ENCODE measurements at places on chromosomes 4 and X. TPM values are rescaled to one million over a fixed set of nuclear protein-coding genes. Genes with fewer than 3 reads are reported as not detected.

CTPS2 gene
- total RNA-seq, result 7.1 TPM

CYTL1 gene
- not detected for total RNA-seq

ETDA gene
- not detected for total RNA-seq

AMTN gene
- total RNA-seq, result not detected

TLR10 gene
- total RNA-seq, result 0.29 TPM

PRSS12 gene
- total RNA-seq, result not detected

CSAG2 gene
- not detected for total RNA-seq

C1GALT1C1 gene
- 12.3 TPM for total RNA-seq

CWH43 gene
- not detected for total RNA-seq

CT55 gene
- total RNA-seq, result not detected

PROM1 gene
- 0.34 TPM for total RNA-seq

ACTRT1 gene
- not detected for total RNA-seq

TRIML2 gene
- total RNA-seq, result not detected

APLN gene
- total RNA-seq, result 2.4 TPM

F8A2 gene
- not detected for total RNA-seq

MAGEA12 gene
- not detected for total RNA-seq

DHX15 gene
- total RNA-seq, result 236 TPM

L1CAM gene
- total RNA-seq, result 0.29 TPM

Measured in activated naive CD8-positive, alpha-beta T cell treated with anti-CD3 and anti-CD28 coated beads for 36 hours (primary cell).